ENCODE measurements at places on chromosomes 12 and 14. TPM values are rescaled to one million over a fixed set of nuclear protein-coding genes. Genes with fewer than 3 reads are reported as not detected.

- DNase-seq, result no peak
Observed at GRCh38 chr14:64734990-64735389, 30.8 kb downstream of the PLEKHG3 start.

GRCh38 chr12:52270541-52271070 is 3.8 kb upstream of the KRT86 start:
- no peak for DNase-seq

TMPRSS12 gene
- not detected for total RNA-seq

DNA sequence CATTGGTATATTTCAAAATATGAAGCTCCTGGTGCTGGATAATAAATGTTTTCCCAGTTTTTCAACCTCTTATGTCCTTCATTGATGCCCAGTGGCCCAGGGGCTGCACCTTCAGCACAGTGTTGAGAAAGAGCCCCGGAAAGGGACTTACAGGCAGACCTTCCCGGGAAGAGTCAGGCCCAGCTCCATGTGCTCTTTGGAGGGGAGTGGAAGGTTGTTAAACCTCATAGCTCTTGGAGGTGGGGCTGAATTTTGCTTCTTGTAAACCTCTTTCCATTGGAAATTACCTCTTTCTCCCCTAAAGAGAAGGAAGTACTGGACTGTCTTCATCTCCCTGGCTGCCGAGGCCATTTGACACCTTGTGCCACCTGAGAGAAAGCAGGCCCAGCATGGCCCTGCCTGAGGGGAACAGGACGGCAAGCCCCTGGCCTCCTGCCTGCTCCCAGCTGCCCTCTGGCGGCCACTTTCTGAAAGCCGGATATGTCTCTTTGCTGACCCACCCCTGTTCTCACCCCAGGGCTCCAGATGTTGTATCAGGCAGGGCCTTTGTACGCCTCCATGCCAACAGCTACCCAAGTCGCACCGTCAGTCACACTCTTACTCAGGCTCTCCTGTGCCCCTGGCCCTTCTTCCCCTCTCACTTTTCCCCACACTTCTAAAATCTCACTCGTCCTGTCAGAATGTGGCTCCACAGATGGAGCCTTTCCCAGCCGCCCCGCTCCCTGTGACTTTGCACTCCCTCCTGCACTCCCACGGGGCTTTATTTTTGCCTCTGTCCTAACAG is 43.0 kb downstream of the EVL start:
- DNase-seq, result peak; percentile 86

MGAT4C gene
- not detected for total RNA-seq

DNA sequence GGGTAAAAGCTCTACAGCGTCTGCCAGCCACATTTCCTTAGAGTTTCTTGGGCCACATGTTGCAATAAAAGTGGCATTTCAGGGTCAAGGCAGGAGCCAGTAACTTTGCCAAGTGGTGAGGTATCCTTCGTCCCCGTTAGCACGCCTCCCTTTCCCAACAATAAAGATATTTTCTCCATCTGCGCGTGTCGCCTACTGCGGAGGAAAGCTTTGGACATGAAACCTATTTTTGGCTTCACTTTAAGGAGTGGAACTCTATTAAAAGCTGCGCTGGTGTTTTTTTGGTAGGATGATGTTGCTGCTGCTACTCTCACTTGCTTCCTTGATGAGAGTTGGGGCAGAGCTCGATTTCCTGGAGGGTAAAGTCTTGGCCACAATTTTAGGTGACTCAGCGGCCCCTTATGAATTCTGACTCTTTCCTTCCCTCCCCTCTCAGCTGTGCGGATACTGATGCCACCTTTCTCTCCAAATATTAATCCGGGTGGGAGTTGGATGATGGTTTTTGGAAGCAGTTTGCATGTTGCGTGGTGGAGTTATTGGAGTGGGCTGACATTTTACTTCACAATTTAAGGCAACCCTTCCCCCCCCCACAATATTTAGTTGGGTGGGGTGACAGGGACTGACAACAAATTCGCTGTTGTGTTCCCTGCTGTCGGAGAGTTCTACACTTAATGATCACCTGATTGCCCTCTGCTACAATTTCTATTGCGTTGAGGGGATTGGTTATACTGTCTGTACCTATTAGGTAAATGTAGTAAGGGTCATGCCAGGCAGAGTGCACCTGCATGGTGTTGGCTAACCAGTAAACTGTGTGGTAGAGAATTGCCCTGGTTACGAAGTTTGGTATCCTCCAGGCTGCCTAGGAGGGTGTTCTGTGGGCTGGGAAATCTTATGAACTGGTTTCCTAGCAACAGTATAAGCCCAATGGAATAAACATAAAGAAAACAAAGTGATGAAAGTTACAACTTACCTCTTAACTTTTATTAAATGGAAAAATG is 1.1 kb downstream of the CCDC91 start:
- peak; percentile 53 for DNase-seq

- no peak for DNase-seq
Observed at GRCh38 chr14:94536836-94537235, 24.4 kb upstream of the SERPINA4 start.

GRCh38 chr12:69583203-69583602 is 2.1 kb upstream of the CCT2 start:
- no peak for DNase-seq

HOXC13 gene
- not detected for total RNA-seq

FOS gene
- 53.5 TPM for total RNA-seq

SLC22A17 gene
- total RNA-seq, result 2.0 TPM

SLCO1B1 gene
- not detected for total RNA-seq

TAS2R13 gene
- 0.23 TPM for total RNA-seq

ITFG2 gene
- 29.5 TPM for total RNA-seq

DNA sequence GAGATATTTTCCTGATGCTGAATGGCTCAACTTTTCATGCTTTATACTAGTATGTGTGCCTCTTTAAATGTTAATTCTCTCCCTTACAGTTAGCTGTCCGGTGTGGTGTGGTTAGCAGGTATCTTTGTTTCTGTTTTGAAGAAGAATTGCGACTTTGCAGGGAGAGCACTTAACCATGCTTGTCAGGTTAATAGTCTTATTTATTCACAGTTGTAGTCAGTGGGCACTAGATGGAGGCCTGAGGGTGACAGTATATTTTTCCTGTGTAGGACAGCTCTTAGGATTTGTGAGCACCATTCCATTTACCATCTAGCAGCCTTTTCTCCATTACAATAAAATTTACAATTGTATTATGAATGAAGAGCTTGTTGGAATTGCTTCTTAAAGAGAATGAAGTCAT is 34.9 kb downstream of the PDE3A start:
- DNase-seq, result no peak

DNA sequence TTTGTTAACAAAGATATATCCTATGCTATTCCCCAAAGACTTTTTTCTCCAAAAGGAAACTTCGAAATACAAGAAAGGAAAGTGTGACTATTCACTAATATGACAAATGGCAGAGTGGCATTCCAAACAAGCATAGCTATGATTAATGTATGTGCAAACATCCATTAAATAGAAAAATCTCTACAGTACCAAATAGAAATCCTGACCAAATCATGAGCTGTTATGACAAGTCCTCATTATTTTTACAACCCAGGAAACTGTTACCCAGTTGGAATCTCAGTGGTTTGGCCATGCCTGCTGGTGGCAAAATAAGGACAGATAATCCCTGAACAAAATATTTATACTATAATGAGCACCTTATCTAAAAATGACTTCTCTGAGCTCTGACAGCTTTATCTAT is 202.1 kb downstream of the SEC23A start:
- no peak for DNase-seq

TNS2 gene
- 0.78 TPM for total RNA-seq

DNA sequence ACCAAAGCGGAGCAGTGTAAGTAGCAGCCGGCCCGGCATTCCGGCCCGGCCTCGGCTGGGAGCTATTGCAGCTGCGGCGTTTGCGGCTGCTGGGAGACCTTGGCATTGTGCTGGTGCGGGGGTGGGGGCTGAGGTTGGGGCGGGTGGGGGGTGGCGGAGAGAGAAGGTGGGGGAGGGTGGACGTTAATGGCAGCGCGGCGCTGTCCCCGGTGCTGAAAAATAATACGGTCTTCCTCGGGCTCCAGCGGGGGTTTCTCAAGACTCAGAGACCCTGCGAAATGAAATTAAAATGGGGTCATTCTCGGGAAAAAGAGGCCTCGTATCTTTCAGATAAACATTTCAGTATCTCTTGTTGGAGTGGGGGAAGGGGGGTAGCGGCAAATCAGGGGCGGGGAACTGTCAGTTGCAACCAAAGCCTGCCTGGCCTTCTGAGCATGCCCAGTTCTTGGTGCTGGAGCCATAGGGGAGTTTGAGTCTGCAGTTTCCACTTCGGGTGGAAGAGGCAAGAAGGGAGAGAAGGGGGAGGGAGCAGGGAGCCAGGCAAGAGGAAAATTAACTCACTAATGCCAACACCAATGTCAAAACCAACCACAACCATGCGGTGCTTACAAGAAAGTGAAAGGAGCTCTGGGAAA is 414 bp downstream of the UNC79 start:
- no peak for DNase-seq

TSPAN19 gene
- not detected for total RNA-seq

CD9 gene
- total RNA-seq, result 1.0 TPM

SLC35F4 gene
- total RNA-seq, result not detected

GRCh38 chr14:54564071-54564867 is 2.7 kb upstream of the SAMD4A start:
- DNase-seq, result no peak

ACOT4 gene
- total RNA-seq, result 0.83 TPM

- DNase-seq, result no peak
Observed at GRCh38 chr12:62728741-62729140, 206.2 kb downstream of the PPM1H start.

DNA sequence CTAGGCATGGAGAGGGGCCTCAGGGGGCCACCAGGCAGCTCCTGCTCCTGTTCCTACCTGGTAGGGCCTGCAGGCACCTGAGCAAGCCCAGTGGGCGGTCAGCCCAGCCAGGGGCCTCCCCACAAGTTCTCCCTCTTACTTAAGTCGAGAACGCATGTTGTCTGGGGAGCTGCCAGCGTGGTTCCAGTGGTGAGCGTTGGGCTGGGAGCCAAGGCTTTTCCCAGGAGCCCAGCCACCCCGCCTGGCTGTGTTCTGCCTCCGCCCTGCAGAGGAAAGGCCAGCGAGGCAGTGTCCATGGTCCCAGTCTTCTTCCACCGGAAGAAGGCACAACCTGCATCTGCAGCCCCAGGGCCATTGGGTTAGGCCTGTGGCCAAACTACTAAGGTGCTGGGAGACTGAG is 1.4 kb downstream of the C14orf180 start:
- no peak for DNase-seq

DNA sequence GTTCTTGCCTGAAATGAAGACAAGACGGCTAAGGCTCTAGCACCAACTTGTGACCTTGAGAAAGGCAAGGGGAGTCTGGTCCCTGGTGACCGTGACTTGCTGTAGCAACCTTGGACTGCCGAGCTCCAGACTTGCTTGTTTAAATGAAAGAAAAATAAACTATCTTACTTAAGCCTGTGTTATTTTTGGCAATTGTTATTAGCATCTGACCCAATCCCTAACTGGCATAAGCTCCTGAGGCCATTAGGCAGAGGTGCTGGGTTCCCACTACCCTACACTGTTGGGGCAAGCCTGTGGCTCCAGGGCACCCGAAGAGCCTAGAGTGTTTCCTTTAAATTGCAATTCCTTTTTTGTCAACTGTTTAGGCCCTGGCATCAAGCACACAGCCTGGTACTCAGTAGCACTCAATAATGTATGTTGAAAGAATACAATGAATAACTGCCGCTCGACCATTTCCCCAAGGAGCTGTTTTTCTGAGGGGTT is 106.9 kb upstream of the HIF1A start:
- no peak for DNase-seq

DNA sequence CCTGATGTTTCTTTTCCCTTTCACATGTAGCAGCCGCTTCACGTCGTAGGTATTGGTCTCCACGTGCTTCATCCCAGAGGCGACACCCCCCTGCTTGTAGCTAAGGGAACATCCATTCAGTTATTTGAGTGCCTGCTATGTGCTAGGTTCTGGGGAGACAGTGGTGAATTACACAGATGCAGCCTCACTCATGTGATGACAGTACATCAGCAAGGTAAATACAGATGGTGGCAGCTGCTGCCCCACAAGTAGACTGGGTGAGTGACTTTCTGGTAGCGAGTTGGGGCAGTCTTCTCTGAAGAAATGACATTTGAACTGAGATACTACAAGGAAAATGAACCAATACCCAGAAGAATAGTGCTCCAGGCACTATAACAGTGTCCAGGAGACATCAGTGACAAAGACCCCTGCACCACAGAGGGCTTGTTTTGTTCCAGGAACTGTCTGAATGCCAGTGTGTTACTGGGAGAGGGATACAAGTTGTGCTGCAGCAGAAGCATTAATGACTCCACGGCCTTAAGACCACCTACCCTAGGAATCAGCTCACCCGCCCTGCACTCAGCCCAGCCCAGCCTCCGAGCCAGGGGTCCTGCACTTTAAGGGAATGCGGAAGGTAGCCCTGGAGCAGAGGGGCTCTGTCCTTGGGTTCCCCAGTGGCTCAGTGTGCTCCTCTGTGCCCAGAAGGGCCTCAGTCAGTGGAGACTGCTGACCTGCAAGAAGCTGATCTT is 7.3 kb downstream of the AVIL start:
- DNase-seq, result no peak

DNA sequence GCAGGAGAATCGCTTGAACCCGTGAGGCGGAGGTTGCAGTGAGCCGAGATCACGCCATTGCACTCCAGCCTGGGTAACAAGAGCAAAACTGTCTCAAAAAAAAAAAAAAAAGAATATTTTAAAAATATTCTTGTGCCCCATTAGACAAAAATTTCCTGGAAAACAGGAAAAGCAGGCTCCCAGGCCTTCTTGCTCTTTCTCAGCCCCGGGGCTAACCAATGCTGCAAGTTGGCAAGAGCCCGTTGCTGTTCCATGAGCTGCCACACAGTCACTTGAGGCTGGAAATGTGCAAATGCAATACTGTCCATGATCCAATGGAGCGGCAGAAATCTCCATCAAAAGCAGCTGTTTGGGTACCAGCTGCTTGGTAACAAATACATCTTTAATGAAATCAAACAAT is 994.7 kb downstream of the VRK1 start:
- DNase-seq, result no peak

RIC8B gene
- 9.1 TPM for total RNA-seq

- DNase-seq, result no peak
Observed at GRCh38 chr12:28367326-28367725, 177.1 kb downstream of the CCDC91 start.

HOXC5 gene
- not detected for total RNA-seq

CPNE6 gene
- not detected for total RNA-seq

DNA sequence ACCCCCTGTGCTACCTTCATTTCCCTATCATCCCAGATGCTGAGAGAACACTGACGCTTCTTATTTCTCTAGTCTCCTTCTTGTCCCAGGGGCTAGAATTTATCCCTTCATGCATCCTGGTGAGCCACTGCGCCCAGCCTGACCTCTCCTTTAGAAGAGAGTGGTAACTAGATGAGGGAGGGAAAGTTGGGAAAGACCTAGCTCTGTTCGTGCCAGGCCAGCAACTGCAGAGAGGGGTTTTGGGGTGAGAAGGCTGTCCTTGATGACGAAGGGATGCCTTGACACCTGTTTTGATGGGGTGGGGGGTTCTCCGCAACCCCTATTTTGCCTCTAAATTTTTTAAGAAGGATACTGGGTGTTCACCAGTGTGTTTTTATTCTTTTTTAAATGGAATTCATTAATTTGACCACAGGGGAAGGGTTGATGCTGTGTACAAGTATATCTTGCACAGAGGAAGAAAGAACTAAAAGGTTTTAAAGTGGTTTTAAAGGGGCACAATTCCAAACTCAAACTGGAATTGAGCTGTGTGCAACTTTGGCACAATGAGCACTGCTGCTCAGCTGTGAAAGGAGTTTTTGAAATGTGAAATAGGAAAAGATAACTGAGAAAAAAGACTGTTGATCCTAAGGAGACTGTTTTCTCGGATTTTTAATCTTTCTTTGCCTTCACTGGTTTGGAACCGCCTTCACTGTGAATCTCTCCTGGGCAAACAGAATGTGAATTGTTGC is 7.0 kb upstream of the MMP19 start:
- DNase-seq, result no peak

MYF5 gene
- total RNA-seq, result not detected
